ENCODE measurements at places on chromosomes 16 and 17.
A peak's percentile ranks its signal among the peaks of the same experiment; 100 is the strongest.

DNA sequence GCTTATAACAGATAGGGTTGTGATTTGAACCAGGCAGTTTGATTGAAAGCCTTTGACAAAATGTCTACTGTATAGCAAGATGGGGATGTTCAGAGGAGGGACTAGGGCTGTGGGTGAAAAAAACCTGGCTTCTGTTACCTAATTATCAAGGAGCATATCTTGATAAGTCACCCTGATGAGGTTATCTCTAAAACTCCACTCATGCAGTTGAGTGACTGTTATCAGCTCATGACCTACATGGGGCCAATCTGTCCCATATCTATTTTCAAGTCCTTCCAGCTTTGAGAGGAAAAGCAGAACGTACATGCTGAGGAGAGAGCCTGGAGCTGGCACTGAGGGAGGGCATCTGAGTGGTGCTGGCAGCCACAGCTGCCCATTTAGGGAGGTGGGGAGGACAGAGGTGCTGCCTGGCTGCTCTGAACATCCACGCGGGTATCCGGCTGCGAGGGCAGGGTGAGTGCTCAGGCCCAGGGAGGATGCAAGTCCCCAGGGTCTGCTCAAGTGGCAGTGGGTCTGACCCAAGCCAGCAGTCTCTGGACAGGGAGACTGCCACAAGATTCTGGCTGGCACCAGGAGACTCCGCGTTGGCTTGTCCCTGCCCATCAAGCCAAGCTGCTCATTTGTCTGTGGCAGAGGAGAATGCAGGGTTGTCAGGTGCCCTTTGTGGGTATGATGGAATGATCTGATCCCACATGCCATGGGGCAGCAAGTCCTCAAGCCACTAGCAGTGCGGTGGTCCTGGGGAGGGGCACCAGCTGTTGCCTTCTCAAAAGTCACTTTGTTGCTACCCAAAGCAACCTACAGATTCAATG lies 29.2 kb downstream of the ATPAF2 start:
- DNase-seq = no peak

DNA sequence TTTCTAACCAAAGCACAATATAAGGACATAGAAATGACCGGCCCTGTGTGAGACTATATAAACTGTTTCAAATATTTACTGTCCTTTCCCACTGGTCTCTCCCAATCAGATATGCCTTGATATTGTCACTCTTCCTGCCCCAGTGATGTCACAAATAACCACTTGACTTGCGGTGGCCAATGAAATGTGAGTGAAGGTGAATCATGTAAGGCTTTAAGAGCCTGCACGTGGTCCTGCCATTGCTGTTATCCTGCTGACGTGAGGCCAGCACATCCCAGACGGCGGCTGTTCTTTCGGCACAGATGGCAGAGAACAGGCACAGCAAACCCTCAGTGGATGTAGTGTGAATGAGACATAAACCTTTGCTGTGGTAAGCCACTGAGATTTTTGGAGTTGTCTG lies 5.4 kb upstream of the KLHL11 start:
- DNase-seq = no peak

DNA sequence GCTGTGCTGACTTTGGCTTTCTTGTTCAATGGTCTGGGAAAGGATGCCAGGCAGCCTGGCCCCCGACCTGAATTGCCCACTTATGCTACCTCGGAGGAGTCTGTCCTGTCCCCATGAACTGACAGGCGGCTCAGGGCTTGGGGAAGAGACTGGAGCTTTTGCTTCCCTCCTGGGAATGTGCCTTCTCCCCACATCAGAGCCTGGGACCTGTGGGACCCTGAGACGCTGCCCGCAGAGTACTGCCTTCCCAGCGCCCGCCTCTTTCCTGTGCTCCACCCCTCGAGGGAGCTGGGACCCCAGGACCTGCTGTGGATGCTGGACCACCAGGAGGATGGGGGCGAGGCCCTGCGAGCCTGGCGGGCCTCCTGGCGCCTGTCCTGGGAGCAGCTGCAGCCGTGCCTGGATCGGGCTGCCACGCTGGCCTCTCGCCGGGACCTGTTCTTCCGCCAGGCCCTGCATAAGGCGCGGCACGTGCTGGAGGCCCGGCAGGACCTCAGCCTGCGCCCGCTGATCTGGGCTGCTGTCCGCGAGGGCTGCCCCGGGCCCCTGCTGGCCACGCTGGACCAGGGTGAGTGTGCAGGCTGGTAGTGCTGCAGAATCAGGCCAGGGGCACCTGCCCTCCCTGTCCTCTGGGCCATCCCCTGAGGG lies 18.5 kb downstream of the FCSK start:
- no peak for DNase-seq

GRCh38 chr17:79685121-79685520 lies 45.6 kb upstream of the ENPP7 start:
- DNase-seq = no peak

DNA sequence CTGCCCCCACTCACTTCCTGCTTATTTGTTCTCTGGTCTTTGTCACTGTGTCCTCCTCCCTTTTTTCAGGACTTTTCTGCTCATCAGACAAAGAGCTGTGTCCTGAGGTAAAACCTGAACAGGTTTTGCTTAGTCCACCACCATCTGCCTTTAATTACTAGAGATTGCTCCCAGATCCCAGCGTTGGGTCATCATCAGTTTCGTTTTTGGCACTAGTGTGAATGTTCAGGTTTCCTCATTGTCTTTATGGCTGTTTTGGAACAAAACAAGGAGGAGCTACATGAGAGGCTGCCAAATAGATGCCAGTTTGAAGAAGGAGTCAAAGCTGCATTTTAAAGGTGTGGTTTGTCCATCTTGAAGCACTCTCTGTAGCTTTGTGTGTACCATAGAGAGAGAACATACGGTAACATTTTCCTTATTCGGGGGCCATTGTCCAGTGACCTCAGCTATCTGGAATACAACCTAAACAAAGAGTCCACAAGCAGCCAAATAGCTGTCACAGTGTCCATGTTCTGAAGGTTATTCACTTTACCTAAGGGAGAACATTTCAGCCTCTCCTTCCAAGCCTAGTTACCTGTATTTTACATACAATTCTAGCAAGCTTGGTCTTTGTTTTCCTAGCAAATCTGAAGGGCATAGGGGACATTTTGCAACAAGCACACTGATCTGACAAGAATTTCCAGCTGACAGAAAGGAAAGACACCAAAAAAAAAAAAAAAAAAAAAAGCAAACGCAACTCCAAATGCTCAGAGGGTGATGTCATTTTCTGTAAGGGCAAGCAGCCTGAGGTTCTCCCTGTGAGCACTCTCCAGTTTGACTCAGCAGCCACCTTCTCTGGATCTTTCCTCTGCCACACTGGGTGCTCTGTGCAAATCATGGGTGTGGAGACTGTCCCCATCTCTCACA lies 196.1 kb downstream of the NTN1 start:
- DNase-seq = no peak

DNA sequence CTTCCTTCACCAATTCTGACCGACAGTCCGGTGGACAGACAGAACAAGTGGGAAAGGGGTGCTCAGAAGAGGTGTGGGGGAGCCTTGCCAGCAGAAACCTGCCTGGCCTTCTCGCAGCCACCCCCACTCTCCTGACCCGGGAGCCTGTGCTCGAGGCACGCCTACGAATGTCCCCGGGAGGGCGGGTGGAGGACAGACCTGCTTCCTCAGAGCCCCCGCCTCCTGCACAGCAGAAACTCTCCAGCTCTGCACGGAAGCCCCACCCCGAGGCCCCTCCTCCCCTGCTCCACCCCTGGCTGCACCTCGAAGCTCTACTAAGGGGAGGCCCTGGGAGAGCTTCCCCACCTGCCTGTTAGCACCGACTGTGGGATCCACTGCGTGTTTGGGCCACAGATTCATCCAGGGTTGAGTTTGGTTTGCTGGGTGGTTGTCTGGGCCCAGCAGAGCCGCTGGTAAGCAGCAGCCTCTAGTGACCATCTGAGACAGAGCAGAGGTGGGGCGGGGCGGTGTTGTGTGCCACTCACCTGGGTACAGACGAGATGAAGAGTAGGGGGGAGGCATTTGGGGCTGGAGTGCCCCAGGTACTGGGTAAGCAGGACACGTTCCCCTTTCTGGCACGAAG lies 6.2 kb downstream of the TAF1C start:
- no peak for DNase-seq

DNA sequence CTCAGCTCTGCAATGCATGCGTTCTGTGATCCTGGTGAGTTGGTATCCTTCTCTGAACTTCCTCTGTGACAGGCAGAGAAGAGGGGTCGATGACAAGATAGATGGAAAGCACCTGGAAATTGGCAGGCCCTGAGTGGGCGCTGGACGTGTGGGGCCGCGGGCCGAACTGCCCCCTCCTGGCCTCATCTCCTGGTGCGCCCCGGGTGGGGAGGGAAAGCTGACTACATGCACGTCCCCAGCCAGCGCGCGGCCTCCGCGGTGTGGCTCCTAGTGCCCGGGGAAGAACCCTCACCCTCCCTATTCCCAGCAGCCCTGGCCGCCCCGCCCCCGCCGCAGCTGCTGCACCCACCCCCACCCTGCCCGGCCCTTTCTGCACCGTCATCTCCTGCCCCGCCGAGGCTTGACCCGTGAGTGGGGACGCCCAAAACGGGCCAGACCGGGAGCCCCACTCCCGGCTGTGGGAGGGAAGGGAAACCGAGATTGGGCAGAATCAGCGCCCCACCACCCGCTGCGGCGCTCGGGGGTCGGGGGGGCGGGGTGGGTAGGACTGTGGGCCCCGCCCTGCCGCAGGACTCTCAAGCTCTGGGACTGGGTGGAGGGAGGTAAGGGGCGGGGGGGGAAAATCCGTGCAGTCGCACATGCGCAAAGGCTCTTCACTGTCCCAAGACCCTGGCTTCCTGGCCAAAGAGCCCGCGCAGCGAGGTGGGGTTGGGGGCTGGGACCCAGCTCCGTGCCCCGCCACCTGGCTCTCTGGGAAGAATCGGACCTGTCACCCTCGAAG lies at the start of gene NOL3:
NOL3 (plus strand) TSS at position 371 of the 781 bp plus-strand sequence.
- peak; percentile 62 for DNase-seq

- no peak for DNase-seq
Observed at GRCh38 chr16:50274326-50275097, 8.2 kb downstream of the ADCY7 start.

GRCh38 chr17:32536736-32537643 lies 50.2 kb downstream of the CDK5R1 start:
- DNase-seq = no peak

DNA sequence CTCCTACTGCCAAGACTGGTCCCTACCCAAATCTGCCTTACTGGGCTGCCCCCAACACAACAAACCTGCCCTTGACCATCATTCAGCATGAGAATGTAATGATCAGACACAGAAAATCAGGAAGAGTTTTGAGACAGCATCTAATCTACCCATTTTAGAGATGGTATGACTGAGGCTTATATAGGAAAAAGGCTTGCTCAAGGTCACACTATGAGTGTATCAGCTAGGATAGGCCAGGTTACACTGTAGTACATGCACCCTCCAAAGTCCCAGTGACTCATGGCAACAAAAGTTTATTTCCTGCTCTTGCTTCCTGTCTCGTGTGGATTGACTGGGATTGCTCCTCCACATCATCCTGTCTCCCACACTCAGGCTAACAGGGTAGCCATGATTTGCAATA lies 27.9 kb downstream of the NLRC5 start:
- DNase-seq = no peak

DNA sequence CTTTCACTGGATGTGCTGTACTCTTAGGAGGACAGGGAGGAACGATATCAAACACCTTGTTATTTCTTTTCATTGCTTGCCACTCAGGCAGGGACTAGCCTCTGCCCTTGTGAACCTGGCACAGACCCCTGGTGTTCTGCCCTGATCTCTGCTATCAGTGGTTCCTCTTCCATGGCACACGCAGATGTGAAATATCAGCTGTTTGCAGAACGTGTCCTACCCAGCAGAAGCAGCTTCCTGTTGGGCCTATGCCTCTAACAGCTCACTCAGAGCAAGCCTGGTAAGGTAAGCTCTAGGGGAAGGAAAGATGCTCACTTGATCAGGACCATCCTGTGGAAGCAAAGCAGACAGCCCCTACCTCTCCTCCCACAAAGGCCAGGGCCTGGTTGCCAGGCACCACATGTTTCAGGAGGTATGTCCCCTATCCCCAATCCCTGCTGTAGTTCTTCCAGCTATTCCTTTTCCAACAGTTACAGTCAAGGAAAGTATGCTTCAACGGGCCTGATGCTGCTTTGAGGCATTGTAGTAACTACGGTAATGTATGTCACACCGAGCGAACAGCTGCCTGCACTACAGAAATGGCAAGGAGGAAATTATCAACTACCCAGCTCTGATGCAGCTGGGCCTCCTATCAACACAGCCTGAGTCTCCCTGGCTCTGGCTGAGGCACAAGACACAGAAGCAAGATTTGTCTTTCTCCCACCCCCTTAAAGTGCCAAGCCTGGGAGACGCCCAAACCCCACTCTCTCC lies 41.3 kb upstream of the GFOD2 start:
- no peak for DNase-seq

All from tibial nerve (tissue), 4 donors.